MG63 (cell line): ENCODE measurements at places on chromosomes 6 and 20. TPM values are rescaled to one million over a fixed set of nuclear protein-coding genes. Genes with fewer than 3 reads are reported as not detected.

Gene TCP11
- 0.25 TPM in 1 of 2 replicates, not detected in the other for total RNA-seq

Gene RTF2
- total RNA-seq = 163 and 171 TPM in 2 replicates

Gene MYB
- 1.5 TPM in 1 of 2 replicates, not detected in the other for total RNA-seq

DNA sequence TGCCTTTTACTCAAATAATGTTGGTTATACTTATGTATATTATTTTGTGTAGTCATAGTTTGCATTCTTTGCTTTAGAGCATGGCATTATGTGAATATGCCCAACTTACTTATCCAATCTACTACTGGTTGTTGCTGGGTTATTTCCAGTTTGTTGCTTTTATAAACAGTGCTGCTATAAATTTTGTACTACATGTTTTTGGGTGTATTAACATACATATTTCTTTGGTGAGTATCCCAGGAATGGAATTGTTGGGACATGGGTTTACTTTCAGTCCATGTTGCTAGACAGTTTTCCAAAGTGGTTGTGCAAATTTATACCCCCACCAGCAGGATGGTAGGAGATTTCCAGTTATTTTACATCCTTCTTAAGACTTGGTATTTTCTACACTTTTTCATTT lies 157.1 kb upstream of the THEMIS start:
- DNase-seq = no peak

DNA sequence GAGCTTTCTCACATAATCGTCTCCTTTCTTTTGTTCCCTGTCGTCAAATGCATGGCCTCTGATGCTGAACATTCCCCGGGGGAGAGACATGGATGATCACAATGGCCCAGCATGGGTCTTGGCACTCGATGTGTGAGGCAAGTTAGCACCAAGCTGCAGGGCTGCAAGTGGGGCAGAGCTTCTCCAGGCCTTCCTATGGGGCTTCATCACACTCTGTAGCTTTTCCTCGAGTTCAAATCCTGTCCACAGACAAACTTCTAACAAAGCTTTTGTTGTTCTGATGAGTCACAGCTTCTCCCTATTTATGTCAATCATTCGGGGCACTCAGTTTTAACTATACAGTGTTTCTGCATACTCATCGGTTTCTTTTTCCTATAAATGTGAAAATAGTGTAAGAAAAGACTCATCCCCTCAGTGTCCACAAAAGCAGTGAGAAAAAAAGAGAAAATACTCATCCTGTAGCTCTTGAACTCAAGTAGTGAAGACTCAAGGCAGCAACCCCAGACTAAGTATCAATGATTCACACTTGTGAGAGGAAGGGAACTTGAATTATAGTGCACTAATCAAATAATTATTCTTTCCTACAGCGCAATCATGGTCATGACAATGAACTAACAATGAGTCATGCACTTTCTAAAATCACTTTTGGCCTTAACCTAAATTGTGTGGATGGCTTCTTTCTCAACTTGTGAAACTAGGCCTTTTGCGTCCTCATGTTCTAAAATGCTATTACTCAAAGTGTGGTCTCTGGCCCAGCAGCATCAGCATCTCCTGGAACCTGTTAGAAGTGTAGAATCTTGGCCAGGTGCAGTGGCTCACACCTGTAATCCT lies 68.4 kb upstream of the NOX3 start:
- DNase-seq = peak; percentile 12
